ENCODE measurements at places on chromosomes 3 and 15.

DNA sequence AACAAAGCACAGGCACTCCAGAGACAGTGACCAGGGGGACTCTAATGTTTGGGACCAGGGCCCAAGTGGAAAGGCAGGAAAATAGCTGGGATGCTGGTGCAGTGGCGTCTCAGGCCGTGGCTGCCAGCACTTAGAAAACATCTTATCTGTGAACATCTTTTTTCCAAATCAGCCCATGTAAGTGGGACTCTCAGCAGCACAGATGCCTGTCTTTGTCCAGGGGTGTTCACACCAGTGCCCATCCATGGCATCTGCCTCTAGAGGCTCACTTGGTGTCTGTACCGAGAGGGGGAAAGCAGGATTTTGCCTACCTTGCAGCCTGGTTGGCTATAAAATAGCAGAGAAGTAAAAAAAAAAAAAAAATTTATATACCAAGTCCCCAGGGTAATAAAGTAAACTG is 26.7 kb downstream of the SLC12A8 start:
- no peak for DNase-seq

DNA sequence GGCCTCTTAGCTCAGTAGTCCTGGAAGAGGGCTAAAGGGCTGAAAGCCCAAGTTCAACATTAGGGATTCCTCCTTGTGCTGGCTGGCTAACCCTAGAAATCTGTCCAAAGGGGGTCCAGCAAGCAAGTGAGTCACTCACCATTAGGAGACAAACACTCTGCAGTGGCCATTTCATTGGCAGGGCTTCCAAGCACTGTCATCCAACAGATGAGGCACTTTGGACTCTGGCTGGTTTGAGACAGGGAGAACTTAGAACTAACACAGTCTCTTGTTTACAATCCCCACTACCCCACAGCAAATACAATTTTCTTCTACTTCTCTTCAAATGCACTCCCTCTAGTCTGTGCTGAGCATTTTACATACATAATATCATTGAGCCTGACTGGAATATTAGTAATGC is 10.1 kb upstream of the WNT5A start:
- no peak for DNase-seq

DNA sequence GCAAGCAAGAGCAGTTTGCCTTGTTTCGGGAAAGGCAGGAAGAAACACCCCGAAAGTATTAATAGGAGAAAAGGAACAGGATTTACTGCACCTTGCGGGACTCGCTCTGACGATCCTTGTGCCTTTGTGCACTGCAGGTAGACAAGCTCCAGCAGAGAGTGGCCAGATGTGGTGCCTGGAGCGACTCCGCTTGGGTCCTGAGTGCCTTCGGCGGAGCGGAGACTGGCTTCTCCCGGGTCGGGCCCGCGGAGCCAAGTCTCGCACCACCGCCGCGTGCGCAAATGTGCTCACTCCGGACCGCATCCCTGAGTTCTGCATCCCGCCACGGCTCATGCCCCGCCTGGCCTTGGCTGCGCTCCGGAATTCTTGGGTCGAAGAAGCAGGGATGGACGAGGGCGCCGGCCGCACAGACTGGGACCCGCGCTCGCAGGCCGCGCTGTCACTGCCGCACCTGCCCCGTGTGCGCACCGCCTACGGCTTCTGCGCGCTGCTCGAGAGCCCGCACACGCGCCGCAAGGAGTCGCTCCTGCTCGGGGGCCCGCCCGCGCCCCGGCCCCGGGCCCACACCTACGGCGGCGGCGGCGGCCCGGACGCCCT is 769 bp downstream of the C2CD4A start:
- no peak for DNase-seq

GRCh38 chr15:32870240-32871033 is 152.6 kb downstream of the GREM1 start:
- DNase-seq: no peak

- no peak for DNase-seq
Observed at GRCh38 chr15:68316061-68316804, 38.7 kb downstream of the FEM1B start.

GRCh38 chr3:18334837-18335601 is 90.1 kb downstream of the SATB1 start:
- DNase-seq: no peak

DNA sequence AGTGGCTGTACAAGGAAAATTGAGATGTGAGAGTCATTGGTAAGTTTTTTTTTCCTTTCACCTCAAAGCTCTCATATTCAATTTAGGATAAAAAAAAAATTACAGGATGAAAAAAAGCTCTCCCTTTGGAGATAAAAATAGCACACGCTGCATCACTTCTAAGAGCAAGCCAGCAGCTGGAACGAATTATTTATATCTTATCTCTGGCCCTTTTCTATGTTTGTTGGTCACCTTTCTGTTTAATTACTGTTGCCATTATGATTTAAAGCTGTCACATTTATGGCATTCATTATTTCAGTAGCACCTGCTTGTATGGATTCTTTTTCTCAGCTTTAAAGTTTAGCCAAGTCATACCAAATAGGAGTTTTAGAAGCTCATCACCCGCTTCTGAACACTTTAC is 171.6 kb upstream of the PDZRN3 start:
- DNase-seq: no peak
